Stimulated activated CD4-positive, alpha-beta T cell treated with anti-CD3 and anti-CD28 coated beads, TNF-alpha, amount 100 ng/mL, for 4 hours (primary cell): ENCODE measurements at places on chromosomes 2 and 18.
A peak's percentile ranks its signal among the peaks of the same experiment; 100 is the strongest.

- no peak for DNase-seq
Measured at GRCh38 chr2:149611100-149611820, 23.7 kb upstream of the MMADHC start.

- DNase-seq = no peak
Measured at GRCh38 chr18:499776-500631, 497 bp downstream of the COLEC12 start.

DNA sequence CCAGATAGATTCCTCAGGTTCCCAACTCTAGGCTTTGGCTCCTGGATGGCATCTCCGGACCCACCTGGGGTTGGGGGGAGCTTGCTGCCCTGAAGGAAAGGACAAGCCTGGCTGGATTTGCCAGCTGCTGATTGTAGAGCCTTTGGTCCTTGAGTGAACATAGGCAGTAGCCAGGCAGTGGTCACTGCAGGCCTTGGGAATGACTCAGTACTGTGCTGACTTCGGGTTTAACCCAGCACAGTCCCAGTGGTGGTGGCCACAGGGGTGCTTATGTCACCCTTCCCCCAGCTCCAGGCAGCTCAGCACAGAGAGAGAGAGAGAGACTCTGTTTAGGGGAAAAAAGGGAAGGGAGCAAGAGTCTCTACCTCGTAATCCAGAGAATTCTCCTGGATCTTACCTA, 27.7 kb upstream of the ACTR2 start:
- DNase-seq = no peak

- DNase-seq = no peak
Measured at GRCh38 chr2:124959581-124959980, 934.5 kb downstream of the CNTNAP5 start.

DNA sequence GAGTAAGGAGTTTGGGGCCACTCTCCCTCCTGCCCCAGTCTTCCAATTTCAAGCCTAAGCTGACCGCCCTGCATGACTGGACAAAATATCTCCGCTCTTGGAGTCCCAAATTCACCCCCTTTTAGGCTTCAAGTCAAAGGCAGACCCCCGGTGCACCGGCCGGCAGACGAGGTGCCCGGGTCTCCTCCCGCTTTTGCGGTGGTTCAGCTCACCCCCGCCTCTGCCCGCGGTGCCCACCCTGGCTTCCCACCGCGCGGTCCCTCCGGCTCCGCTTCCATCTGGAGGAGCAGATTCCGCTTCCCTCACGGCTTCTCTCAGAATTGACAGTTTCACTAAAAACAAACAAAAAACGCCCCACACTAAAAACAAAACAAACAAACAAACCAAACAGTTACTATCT, 56.5 kb downstream of the SERPINB8 start:
- DNase-seq = no peak

- DNase-seq = no peak
Measured at GRCh38 chr2:135151615-135152014, 99.5 kb downstream of the RAB3GAP1 start.

DNA sequence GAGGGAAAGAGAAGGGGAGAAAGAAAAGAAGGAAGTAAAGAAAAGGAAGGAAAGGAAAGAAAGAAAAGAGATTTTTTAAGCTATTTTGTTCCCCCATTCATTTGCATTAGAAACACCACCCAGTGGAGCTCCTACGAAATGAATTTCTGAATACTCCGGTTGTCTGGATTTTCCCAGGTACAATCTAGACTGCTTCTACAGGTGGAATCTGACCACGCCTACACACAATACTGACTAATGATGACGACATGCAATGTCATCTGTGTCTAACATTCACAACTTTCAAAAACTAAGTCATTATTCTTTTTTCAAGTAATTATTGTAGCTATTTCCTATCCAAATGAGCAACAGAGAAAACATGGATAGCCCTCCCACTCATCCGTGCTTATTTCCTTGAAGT, 121.7 kb downstream of the ZNF516 start:
- no peak for DNase-seq

DNA sequence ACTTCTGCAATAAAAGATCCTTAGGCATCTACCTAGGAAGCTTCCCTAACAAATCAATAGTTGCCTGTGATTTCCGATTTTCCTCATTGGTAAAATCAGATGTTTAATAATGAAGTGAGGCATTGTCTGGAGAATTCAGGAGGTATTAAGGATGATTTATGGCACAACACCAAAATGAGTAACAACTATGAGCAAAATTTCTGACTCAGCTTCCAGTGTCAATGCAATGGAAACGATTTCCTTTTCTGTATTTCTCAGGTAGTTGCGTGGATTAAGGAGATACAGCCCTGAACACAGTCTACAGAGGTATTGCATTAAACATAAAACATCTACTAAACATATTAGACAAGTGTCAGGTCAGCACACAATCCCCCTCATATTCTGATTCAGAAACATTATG, 99.5 kb downstream of the EPB41L3 start:
- no peak for DNase-seq

- DNase-seq = no peak
Measured at GRCh38 chr18:70046207-70046606, 98.5 kb upstream of the CD226 start.

DNA sequence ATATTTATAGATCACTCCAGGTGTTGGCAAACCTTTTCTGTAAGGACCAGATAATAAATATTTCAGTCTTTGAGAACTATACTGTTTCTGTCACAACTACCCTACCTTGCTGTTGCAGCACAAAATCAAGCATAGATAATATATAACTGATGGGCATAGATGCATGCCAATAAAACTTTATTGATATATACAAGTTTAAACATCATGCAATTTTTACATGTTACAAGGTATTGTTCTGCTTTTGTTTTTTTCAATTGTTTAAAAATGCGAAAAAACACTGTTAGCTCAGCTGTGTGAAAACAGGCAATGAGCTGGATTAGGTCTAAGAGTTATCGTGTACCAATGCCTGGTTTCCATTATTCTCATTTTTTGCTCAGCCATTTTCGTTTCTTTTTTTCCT, 47.6 kb upstream of the FN1 start:
- no peak for DNase-seq

GRCh38 chr2:121502246-121502645, 28.4 kb upstream of the RNU4ATAC start:
- DNase-seq = no peak

DNA sequence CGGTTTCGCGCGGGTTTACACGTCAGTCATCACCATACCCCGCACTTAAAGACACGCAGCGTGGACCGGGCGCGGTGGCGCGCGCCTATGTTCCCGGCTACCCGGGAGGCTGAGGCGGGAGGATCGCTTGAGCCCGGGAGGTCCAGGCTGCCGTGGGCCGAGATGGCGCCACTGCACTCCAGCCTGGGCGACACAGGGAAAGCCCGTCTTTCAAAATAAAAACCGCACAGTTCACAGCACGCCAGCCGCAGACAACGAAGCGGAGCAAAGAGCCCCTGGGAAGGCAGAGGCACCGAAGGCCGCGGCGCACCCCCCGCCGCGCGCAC, 328 bp downstream of the DTYMK start:
- no peak for DNase-seq

- DNase-seq = no peak
Measured at GRCh38 chr18:75802681-75803080, 375.2 kb upstream of the SMIM21 start.

- no peak for DNase-seq
Measured at GRCh38 chr2:96353606-96354101, 18.1 kb downstream of the NCAPH start.

DNA sequence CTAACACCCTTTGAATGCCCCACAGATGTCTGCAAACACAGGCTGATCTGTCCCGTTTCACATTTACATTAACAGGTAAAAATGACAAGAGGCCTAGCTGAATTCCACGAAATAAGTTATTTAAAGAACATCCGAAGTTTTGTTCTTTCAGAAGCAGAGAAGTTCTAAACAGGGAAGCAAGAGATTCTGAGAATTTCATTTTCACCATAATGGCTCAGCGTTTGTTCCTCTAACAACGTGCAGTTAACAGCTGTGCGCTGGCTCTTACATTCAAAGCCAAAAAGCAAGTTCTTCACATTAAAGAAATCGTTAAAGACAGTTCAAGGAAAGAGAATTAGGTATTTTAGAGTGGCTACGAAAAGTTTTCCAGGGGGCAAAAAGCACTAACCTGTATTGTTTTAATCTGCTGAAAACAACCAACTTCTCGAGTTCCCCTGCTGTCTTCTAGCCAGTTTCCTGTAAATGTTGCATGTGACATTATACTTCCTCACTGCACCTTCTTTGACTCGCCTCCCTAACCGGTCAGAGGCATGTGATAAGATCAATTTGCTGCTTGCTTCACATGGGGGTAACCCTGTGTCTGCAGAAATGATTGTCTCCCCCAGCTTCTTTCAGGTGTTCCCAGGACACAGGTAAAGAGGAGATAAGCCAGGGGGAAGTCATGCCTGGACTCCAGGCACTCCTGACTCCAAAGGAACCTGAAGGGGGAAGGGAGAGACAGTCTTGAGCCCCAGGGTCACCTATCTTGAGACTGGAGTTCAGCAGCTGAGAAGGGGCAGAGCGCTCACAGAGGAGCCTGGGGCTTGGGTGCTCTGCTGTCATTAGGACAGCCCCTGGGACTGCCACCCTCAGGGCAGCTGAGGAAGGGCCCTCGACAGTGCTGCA, 36.8 kb upstream of the WIPF1 start:
- peak; percentile 19 for DNase-seq

DNA sequence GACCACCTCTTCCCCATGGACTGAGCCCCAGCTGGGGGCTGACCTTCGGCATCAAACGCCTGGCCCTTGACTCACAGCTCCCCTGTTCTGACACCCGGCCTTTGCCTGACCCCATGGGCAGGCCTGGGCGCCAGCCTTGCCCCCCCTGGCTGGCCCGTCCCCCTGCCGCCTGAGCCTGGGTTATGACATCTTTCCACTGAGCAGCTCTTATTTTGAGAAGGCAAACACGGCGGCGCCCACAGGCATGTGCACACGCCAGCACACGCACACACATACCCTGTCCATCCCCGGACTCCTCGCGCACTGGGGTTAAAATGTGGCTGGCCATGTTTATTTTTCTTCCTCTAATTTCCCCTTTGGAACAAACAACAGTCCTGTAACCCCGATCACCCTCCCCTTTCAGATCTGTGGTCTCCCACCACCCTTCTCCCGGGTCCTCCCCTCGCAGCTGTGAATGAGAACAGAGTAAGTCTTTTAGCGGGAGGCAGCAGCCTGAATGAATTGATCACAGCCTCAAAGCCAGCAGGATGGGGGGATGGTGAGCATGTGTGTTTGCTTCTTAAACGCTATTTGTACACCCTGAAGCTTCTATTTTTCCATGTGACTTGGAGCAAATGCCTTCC, 11.8 kb upstream of the ATOH8 start:
- DNase-seq = no peak

- DNase-seq = no peak
Measured at GRCh38 chr2:215577356-215577755, 141.5 kb upstream of the FN1 start.

DNA sequence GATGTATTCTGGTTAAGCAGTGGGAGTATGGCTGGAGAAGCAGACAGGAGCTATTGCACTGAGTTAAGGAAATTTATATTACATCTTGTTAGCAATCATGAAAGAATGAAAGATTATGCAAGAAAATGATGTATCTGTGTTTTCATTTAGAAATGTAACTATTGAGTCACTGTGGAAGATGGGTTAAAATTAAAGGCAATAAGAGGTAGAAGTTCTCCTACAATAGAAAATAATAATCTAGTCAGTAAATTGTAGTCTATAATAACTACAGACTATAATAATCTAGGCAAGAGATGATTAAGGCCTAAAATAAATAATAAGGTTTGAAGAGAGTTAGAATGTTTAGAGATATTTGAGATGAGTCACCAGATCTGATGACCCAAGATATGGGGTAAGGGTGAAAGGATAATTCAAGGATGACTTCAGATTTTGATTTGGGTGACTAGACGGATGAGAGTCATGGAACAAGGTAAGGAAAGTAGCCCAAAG, 371.9 kb upstream of the KCNH7 start:
- no peak for DNase-seq

DNA sequence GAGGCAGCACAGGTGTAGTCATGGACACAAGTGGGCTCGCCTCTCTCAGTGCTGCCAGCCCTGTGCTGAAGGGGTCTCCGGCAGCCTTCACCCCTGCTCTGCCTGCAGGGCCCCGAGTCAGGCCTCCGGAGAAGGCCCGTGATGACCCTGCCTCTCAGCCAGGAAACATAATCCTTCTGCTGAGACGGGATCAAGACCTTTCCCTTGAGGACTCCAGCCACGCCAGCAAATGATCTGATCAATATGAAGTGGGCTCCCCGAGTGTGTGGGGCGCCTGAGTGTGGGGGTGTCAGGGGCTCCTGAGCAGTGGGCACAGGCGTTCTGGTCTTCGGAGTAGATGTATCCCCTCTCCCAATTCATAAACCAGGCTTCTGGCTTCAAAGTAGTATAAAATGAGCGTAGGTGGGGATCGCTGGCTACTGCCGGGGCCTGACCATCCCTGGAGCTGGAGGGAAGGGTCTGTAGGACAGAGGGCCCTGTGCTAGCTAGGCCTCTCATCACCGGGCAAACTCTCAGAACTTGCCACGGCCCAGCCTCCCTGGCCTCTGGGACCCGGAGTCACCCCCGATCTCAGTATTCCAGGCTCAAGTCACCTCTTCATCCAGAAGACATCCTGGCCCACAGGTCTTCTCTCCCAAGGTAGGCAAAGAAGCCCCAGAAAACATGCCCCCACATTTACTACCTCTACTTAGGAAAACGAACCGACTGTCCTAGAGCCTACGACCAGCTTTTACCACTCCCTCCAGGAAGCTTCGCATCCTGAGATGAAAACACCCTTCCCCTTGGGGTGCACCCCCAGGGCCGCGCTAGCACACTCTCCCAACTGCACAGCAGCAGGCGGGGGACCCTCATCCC, 33.6 kb downstream of the CRACDL start:
- DNase-seq = no peak

GRCh38 chr2:42114091-42114490, 55.1 kb upstream of the EML4 start:
- DNase-seq = no peak

- no peak for DNase-seq
Measured at GRCh38 chr2:114727012-114727411, 284.6 kb downstream of the DPP10 start.

- no peak for DNase-seq
Measured at GRCh38 chr2:211373203-211373602, 816.8 kb downstream of the CPS1 start.

- DNase-seq = no peak
Measured at GRCh38 chr2:225756198-225756597, 356.7 kb downstream of the NYAP2 start.

- no peak for DNase-seq
Measured at GRCh38 chr2:133500917-133501316, 67.3 kb downstream of the NCKAP5 start.

- DNase-seq = no peak
Measured at GRCh38 chr2:150134223-150134857, 353.1 kb downstream of the RND3 start.

GRCh38 chr18:21559195-21559594, 41.3 kb downstream of the ESCO1 start:
- no peak for DNase-seq

- DNase-seq = no peak
Measured at GRCh38 chr2:207825045-207825954, 55.6 kb upstream of the FZD5 start.

GRCh38 chr18:45998244-45998643, 31.1 kb upstream of the EPG5 start:
- DNase-seq = no peak

- DNase-seq = no peak
Measured at GRCh38 chr2:44496130-44496529, 134.4 kb downstream of the CAMKMT start.
